HFFc6 (cell line): ENCODE measurements at places on chromosomes 1 and 21.

- peak; percentile 43 for DNase-seq
These were observed 244.5 kb downstream of the GPR52 start for GRCh38 chr1:174692313-174692712.

DNA sequence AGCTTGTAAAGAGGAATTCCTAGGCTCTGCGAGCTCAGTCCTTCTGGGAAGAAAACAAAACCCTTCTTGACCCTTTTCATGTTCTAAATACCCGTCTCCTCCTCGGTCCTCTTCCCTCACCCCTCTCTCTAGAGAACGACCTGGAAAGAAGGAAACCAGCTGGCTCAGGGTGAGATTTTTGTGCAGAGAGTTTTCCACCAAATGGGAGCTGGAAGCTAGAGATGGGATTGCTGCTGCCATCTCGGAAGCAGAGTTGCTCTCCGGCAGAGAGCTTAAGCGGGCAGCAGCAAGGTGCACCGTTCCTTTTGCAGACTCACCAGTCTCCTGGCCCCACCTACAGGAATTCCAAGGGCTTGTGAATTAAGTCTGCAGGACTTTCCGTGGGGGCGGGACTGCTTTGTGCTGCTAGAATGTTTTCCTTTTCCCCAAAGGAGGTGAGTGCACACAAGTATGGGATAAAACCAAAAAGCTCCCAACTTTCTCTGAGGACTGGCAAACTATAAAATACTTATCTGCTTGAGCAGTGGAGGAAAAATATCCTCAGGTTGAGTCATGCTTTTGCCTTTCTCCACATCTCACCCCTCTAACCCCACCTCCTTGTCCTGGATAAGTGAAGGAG lies 29.1 kb upstream of the KIAA0040 start:
- DNase-seq = no peak

DNA sequence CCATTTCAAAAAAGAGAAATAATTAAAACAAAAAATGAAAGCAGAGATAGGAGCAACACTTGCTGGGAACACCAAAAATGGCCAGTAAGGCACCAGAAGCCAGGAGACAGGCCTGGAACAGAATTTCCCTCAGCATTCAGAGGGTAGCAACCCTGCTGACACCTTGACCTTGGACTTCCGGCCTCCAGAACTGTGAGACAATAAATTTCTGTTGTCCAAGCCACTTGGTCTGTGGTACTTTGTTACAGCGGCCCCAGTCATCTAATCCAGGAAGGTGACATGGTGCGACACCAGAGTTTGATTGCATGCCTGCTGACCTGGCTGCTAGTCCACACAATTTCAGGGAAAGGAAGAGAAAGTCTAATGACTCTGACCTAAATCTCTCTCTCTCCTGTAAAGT lies 10.6 kb upstream of the RAB4A start:
- no peak for DNase-seq

GRCh38 chr21:38389354-38389676 lies 109.0 kb downstream of the ERG start:
- no peak for DNase-seq

GRCh38 chr1:182617734-182618351 lies 13.7 kb upstream of the RGS16 start:
- no peak for DNase-seq
